ENCODE measurements at places on chromosomes 2 and 18. TPM values are rescaled to one million over a fixed set of nuclear protein-coding genes. Genes with fewer than 3 reads are reported as not detected.
A peak's percentile ranks its signal among the peaks of the same experiment; 100 is the strongest.

DNA sequence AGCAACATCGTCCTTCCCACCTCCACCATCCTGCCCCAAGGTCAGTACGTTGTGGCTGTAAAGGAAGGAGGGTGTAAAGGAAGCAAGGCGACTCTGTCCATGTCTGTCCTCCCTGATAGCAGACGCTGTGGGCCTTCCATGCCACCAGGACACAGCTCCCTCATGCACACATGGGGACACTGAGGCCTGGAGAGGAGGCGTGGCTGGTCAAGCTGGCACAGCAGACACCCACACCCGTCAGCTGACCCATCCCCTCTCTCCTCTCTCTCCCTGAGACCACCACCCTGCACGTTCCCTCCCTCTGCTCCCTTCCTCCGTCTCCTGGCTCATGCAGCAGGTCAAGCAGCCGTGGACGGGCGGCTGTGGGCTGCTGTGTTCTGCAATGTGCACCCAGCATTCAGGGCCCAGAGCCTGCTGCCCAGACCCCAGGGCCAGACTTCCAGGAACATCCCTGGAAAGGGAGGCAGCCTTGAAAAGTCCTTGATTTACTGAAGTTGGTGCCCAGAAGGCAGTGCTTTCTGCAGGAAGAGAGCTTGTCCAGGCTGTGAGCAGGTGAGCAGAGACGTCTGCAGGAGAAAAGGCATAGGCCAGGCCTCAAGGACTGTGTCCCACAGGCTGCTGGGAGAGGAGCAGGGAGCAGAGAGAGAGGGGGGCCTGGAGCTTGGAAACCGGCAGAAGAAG, 133.6 kb downstream of the DDX1 start:
- DNase-seq, result no peak

- no peak for DNase-seq
These were observed 284 bp downstream of the TIMM21 start for GRCh38 chr18:74148543-74149070.

GRCh38 chr2:220127876-220128275, 500.4 kb downstream of the SLC4A3 start:
- no peak for DNase-seq

GRCh38 chr2:1750933-1751766, 6.8 kb upstream of the PXDN start:
- peak; percentile 91 for DNase-seq

DNA sequence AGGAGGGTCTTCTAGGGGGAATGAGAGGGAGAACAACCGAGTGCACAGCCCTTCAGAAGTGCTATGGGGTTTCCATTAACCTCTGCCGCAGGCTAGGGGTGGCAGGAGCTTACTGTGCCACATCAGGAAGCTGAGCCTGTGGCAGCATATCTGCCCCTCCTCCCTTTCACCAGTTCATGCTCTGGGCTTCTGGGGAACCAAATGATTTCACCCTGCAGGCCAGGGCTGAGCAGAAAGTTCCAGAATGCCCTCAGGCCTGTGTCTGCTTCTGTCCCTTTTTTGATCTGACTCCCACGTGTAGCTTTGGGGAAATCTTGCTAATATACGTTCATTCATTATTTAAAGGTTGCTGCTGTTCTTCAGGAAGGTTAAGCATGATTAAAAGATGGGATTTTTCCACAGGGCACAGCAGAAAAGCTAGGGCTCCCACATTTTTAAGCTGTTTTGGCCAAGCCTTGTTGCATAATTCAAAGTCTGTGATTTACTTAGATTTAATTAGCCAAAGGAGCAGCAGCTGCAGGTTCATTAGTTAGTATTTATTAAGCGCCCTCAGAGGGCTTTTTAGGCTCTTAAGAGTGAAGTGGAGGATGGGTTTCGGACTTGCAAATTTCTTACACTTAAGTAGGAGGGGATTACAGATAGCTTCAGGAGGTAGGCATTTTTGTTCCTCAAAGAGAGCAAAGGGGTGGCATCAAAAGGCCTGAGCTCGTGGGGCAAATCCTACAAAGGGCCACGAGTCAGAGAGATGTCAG, 10.2 kb downstream of the TMEM247 start:
- peak; percentile 50 for DNase-seq

GRCh38 chr2:106734165-106734564, 151.8 kb downstream of the ST6GAL2 start:
- DNase-seq, result no peak

- DNase-seq, result no peak
These were observed 22.4 kb upstream of the NAGK start for GRCh38 chr2:71045865-71046548.

DNA sequence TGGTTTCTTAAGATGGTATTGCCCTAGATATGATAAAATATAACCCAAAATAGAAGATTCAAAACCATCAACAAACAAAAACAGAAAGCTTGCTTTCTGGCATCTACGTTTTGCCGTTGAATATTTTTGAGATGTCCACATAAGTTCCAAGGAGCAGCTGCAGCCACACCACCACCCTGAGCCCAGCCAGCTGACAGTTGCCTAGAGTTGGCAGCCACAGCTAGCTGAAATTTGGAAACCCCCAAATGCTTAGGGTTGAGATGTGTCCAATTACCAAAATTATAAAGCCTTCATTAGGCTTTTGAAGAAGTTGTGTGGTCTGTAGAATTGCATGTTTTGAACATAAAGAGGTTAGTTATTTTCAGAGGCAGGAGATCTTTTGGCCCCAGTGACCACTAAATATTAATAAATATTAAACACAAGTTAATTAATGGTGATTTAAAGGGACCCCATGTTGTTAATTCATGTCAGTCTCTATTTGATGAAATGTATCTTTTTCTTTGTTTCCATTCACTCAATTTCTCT, 118.1 kb upstream of the DTNA start:
- DNase-seq, result no peak

DNA sequence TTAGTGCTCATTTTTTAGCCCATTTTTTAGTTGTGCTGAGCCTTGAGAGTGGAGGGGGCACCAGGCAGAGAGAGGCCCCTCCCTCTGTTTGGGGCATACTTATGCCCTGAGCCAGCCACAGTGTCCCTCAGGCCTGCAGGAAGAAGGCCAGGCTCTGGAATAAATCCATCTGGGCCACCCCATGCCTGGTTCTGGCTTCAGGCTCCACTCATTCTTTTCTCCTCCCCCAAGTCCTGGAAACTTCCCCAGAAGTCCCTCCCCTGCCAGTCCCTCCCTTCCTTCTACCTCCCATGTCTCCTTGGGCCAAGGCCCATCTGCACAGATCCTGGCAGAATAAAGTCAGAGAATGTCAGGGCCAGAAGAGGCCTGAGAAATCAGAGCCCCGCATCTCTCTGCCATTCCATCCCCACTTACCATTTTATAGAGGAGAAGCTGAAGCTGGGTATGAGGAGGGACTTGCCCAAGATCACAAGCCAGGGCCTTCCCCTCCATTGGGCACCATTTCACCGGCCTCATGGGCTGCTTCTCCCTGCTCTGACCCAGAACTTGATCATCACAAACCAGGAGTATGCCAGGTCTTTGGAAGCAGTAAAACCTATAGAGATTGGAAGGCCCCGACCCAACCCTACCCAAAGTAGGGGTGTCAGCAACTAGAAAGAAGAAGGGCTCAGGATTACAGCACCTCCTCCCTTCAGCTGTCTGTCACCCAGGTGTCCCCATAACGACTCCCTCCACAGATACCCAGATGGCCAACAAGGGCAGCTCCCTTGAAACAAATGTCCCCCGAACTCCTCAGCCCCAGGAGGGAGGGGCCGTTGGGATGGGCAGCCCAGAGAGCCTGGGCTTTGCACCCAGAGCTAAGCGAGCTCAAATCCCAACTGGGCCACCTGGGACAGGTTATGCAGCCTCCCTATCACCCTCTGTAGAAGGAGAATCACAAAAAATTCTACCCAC, 108.4 kb downstream of the POLR1A start:
- no peak for DNase-seq

Gene EPAS1
- 92.2 TPM for polyA plus RNA-seq

Gene NYAP2
- not detected for polyA plus RNA-seq

Gene DCDC2C
- polyA plus RNA-seq, result not detected

Gene AQP4
- polyA plus RNA-seq, result not detected

Gene MC4R
- polyA plus RNA-seq, result 0.62 TPM

Gene KYNU
- not detected for polyA plus RNA-seq

Gene LIPT1
- polyA plus RNA-seq, result 5.4 TPM

Measured in SK-N-SH (cell line).